ENCODE measurements at places on chromosomes 6 and 20.

DNA sequence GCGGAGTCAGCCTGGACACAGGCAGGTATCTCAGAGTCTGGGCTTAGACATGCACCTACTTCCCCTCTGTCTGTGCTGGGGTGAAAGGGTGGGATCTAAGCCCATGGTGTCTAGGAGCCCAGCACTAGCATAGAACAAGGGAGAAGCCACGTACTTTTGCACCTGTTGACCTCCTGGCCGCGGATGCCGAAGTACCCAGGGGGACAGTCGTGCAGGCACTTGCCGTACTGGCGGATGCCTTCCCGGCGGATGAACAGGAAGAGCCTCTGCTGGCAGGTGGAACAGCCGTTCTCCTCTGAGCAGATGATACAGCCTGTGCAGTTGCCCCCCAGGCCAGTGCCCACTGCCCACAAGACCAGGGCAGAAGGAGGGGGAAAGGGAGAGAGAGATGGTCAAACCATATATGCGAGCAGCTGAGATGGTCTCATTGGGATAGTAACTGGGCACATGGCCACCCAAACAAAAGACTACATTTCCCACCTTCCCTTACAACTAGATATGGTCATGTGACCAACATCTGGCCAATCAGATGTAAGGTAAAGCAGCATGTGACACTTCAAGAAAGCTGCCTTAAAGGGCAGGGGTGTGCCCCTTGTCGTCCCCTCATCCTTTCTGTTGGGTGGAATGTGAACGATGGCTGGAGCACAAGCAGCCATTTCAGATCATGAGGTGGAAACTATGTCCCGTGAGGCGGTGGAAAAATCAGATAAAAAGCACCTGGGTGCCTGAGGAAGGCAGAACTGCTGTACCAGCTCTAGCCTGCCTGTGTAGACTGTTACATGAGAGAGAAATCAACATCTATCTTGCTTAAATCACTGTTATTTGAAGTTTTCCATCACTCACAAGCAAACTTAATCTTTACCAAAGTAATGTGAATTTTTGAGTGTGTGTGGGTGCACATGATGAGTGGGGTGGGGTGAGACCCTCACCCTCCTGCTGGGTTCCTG, 34.0 kb downstream of the RSPO4 start:
- no peak for DNase-seq

DNA sequence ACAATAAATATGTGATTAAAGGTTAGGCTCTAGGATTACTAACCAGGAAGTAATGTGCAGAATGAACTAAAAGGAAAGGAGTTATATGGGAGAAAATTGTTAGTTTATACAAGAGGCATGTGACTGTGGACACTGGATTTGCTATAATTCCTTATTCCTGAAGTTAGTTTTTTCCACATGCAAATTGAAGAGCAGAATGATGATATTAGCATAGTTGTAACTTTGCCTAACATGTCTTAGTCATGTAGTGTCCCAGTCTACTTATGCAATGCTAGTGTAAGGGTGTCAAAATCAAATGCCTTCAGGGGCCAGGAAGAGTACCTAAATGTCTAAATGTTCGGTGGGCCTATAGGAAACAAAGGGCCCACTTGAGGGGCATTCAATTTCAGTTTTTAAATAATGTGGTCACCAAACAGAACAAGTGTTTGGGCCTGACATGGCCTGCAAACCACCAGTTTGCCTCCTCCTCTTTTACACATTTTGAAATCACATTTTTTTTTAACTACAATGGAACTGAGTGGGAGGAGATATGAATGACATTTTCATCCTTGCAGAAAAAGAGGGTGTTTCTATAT, 28.0 kb upstream of the CEP85L start:
- DNase-seq, result no peak

DNA sequence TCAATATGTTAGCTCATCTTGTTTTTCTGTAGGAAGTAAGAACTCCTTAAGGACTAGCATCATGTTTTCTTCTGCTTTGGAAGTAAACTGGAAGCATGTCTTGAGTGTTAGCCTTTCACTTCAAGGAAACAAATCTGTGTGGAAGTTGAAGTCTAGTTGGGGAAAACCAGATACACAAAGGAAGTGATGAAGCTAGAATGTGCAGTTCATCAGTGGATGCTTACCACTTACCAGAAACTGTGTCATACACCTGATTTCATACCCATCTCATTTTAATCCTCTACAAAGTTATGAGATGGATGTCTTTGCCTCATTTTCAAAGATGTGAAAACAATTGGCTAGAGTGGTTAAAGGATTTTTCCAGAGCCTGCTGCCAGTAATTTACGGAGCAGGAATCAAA, 75.8 kb downstream of the TMEM170B start:
- no peak for DNase-seq

DNA sequence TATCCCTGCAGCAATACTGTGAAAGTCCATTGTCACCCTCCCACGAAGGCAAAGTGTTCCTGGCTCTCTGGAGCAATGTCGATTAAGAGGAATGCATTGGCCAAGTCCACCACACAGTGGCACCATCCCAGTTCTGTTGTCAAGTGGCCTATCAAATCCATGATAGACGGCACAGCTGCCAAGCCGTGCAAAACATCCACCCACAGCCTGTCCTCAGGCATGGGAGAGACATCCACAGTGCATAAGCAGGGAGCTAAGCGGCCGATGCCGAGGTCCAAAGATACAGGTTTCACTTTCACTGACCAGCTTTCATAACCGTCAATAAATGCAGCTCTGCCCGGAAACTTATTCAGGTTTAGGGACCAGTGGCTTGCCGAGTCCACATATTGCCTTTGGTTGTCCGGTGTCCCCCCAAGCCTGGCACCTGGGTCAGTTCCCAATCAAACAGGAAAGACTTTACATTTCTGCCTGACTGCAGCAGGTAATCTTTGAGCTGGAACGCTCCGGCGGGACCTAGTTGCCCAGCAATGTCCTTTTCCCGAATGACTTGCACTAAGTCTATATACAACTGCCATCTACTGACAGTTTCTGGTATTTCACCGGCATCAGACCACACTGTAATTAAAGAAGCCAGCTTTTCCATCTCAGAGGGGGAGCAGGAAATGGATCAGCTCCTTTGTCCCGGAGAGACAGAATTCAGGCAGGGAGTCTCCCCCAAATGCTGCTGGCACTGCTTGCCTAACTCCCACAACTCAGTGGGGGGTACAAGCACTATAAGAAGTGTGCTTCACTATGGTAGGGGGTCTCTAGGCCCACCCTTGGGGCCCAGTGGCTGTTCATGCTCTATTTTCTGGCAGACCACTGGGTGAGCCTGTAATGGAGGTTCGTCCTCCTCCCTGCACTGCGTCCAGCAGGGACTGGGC, 6.3 kb downstream of the ZKSCAN3 start:
- DNase-seq, result peak; percentile 77

- peak; percentile 41 for DNase-seq
These were observed 16.3 kb downstream of the SS18L1 start for GRCh38 chr20:62159839-62160238.

- no peak for DNase-seq
These were observed 201.0 kb downstream of the PRL start for GRCh38 chr6:22095836-22096235.

DNA sequence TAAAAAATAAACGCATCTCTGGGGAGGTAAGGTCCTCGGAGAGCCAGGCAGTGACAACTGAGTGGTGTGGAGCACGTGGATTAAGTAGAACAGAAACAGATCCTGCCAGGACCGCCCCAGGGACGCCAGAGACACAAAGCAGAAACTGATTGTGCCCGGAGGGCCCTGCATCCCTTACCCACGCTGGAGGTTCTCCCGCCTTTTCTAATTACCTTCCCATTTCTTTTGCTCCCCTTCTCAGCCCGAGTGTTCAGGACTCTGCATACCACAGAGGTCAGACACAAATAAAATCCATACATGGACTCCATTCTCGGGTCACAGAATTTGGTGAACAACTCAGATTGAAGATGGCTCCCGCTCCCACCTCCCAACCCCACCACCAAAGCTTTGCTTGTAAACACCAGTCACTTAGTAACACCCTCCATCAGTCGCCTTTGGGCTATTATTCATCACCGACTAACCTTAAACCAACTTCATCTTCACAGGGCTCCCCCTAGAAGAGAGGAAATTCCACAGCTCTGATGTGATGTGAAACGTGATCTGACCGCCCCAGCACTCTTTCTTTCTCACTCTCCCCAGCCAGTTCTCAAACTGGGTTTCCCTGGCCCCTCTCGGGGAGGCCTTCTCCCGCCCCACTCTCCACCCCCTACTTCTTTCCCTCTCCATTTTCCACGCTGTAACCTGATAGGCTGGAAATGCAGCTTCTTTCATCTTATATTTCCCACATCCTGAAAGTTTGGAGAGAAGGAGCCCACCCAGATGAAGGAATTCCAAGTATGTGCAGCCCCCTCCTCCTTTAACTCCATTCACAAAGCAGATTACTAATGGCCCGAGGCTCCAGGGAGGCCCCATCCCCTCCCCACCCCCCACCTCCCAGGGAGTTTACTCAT, 32.5 kb upstream of the PIM1 start:
- DNase-seq, result peak; percentile 14

- DNase-seq, result peak; percentile 1
These were observed 13.5 kb upstream of the HLA-DQA1 start for GRCh38 chr6:32623693-32624092.

GRCh38 chr6:166306378-166307081, 1.7 kb downstream of the PRR18 start:
- no peak for DNase-seq

GRCh38 chr6:142728910-142729481, 216.0 kb downstream of the HIVEP2 start:
- DNase-seq, result no peak

DNA sequence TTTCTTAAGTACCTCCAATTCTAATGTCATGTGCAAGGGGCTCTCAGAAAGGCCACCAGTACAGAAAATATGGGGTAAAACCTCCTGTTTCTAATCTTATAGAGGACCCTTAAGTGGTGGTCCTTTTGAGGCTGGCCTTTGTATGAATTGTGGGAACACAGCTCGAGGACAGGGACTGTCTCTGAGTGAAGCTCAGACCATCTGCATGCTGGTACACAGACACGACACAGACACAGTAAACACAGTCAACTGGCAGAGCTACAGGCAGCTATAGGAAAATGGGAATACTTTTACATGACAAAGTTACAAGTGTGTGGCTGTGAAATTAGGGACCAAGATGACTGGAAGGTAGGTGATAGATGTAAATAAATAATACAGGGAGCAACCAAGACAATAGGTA, 143.9 kb upstream of the PREP start:
- DNase-seq, result no peak

- no peak for DNase-seq
These were observed 6.1 kb downstream of the RIN2 start for GRCh38 chr20:19764207-19764606.

DNA sequence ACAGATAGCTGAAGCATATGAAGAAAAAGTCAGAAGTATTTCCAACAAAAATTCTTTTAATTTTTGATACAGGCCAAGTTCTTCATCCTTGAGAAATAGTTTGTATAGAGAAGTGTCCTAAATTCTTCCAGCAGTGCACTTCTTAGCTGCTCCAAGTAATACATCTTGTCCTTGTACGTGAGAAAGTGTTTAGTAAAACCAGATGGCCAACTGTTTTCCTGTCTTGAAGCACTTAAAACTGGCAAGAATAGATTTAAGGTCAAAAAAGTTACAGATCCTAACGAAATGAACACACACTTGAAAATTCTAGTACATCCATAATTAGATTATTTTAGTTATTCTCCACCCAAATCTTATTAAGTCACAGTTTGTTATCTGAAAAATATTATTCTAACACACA, 52.2 kb upstream of the HSF2 start:
- DNase-seq, result no peak

DNA sequence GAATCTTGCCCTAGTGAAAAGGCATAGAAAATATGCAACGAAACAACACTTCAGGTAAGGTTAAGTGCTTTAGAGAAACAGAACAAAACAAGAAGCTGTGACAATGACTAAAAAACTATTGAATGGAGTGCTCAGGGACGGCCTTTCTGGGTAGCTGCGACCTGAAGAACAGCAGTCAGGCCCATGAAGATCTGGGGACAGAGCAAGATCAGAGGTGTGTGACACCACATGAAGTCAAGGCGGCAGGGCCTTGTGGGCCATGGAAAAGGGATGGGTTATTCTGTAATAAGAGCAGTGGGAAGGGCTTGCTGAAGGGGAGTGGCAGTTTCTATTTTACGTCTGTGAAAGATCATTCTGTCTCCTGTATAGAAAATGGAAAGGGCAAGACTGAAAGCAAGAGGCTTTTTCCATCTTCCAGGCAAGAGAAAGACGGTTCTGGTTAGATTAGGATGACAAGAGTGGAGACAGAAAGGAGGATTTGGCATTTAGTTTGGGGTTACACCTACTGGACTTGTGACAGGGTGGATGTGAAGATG, 5.1 kb downstream of the UBE2V1 start:
- no peak for DNase-seq

DNA sequence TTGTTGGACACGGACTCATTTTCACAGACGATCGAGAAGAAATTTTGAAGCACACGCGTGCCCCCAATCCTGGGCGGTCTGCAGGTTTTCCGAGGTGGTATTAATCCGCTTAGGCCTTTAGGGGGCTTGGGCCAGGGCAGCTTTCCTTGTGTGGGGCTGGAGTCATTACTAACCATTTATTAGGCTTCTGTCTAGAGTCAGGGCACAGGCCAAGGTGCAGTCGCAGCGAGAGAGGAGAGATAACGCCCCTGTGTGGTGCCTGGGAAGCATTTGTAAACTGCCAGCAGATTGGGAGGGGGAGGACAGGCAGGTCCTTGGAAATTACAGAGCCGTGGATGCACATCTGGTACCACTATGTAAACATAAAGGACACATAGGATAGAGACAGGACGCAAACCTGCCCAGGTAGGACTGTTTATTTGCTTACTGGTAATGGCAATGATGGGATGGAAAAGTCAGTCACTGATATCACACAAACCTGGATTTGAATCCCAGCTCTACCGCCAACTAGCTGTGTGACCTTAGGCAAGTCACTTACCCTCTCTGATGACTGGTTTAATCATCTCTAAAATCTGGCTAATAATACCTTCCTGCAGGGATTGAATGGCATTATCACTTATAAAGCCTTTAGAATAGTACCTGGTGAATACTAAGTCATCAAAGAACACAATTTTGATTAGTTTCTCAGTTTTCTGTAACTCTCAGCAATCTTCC, 76.4 kb downstream of the TMEM242 start:
- DNase-seq, result no peak

DNA sequence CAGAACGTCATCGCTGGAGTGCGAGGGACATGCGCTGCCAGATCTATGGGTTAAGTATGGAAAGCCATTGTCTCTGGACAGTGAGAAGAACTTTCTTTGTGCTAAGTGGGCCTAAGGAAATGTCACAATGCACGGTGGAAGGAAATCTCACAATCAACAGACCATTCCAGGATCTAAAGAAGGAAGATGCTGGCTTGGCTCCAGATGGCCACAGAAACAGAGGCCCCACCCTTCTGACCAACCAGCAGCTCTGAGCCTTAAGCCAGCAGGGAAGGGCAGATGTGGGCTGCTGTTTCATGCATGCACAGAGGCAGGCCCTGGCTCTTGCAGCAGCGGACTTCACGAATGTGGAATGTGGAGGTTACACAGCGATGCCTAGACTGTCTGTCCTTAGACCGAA, 156.3 kb downstream of the SOBP start:
- no peak for DNase-seq

- no peak for DNase-seq
These were observed 22.0 kb upstream of the L3MBTL3 start for GRCh38 chr6:129996387-129996786.
